Stimulated activated CD4-positive, alpha-beta T cell treated with anti-CD3 and anti-CD28 coated beads, Interleukin-4, amount 100 ng/mL, for 4 hours (primary cell): ENCODE measurements at places on chromosomes 13 and 19.

DNA sequence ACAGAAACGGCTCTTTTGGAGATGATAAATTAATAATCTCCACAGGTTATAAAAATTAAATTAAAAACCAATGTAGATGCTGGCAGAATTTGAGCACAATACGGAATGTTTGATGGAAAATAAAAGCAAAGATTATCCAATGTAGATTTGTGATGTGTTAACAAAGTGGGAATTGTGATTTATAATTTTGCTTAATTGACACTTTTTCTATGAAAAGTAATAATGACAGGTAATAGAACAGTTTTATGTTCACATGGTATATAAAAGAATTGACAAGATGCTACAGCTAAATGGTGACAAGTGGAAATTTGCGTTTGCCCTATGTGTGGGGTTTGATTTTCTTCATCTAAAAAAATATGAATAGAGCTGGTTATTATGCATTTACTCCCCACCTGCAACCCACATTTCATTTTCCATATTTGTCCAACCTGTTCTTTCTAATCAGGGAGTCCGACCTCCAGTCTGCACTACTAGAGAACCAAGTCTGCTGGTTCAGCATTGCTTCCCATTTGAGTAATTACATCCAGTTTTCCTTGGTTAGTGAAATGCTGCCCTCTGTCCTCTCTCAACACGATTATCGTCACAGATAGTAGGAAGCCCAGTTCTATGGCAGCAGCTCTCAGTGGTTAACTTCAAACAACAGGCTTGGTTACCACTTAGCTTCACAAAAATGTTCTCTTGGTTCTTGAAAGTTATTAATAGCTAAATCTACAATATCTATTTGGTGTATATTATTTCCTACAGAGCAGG lies 61.4 kb upstream of the SLITRK1 start:
- no peak for DNase-seq

DNA sequence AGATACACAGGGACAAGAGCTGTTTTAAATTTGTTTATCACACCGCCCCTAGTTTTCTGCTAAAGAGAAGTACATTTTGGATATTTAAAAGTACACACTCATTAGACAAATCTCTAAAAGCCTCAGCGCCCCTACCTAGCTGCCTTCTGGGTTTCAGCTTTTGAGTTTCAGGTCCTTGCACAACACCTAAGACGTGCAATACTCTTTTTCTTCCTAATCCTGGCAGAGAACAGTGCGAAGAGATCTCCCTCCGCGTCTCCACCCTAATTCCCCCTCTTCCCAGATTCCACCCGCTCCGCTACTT lies 421 bp upstream of the KLF5 start:
- DNase-seq, result no peak

DNA sequence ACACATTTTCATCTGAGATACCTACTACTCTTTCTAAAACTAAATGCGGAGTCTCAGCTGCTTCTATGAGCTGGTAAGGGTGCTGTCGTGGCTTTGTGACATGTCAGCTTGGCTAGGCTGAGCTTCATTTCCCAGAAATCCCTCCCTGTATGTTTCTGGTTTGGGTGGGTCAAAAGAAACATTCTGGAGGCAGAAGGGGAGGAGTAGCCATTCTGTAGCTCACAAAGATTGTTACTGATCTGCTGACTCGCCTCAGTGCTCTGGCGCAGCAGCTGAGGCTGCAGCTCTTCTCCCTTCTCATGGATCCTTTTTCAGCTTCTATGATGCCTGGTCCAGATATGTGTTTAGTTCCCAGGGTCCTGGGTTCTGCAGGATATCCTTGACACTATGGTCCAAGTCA lies 114.7 kb downstream of the RAP2A start:
- no peak for DNase-seq

DNA sequence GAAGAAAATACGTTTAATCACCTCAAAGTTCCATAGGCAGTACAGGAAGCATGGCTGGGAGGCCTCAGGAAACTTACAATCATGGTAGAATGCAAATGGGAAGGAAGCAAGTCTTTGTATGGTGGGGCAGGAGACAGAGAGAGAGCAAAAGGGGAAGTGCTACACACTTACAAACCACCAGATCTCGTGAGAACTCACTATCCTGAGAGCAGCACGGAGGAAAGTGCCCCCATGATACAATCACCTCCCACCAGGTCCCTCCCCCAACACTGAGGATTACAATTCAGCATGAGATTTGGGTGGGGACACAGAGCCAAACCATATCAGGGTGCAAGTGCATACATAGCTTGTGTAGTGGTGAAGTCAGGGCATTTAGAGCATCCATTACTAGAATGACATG lies 92.3 kb upstream of the ANKRD10 start:
- no peak for DNase-seq

DNA sequence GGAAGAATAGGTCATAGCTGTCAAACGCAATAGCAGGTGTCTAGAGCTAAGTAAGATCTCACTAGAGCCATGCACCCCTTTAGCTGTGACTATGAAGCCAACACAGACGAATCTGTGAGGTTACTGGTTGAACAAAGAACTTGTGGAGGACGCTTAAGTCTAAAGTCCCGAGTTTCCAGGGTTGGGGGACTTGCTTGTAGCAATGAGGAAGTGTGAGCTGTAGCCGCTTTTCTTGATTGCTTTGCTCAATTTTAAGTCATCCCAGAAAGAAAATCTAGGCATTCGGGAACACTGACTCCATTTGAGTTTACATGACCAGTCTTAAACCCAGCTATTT lies 1.6 kb downstream of the GPC5 start:
- DNase-seq, result no peak

GRCh38 chr19:41341669-41342490 lies 11.8 kb downstream of the TGFB1 start:
- no peak for DNase-seq

DNA sequence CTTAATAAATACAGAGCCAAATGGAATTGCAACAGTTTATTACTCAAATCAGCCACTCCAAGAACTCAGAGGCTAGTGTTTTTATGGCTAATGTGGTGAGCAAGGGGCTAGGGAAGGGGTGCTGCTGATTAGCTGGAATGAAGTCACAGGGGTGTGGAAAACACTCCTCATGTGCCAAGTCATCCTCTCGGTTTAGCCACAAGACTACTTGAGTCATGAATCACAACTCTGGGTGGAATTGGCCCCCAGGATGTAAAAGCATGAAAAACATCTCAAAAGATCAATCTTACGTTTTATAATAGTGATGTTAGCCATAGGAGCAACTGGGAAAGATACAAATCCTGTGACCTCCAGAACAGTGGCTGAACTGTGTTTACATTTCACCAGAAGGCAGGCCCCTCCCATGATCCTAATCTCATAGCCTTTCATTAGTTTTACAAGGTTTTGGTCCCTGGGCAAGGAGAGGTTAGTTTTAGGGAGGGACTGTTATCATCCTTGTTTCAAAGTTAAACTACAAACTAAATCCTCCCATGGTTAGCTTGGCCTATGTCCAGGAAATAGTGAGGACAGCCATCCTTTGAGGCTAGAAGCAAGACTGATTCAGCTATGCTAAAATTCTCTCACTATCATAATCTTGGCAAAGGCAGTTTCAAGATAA lies 2020.1 kb upstream of the PCDH20 start:
- DNase-seq, result no peak

DNA sequence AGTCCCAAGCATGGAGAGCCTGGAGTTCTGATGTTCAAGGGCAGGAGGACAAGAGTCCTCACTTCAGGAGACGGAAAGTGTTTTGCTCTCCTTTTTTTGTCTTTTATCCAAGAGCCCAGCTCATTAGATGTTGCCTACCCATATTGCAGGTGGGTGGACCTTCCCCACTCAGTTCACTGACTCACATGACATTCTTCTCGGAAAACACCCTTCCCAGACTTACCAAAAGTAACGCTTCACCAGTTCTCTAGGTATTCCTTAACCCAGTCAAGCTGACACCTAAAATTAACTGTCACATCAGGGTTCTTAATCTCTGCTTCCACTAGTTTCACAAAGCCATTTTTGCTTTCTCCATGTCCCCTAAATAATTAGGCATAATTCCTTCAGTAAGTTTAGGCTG lies 2215.4 kb upstream of the PCDH20 start:
- no peak for DNase-seq

- DNase-seq, result no peak
Observed at GRCh38 chr13:27621116-27621365, 651 bp upstream of the POLR1D start.

- no peak for DNase-seq
Observed at GRCh38 chr13:83879431-83880171, 2.7 kb downstream of the SLITRK1 start.

GRCh38 chr13:113528101-113528812 lies 37.7 kb upstream of the DCUN1D2 start:
- no peak for DNase-seq

DNA sequence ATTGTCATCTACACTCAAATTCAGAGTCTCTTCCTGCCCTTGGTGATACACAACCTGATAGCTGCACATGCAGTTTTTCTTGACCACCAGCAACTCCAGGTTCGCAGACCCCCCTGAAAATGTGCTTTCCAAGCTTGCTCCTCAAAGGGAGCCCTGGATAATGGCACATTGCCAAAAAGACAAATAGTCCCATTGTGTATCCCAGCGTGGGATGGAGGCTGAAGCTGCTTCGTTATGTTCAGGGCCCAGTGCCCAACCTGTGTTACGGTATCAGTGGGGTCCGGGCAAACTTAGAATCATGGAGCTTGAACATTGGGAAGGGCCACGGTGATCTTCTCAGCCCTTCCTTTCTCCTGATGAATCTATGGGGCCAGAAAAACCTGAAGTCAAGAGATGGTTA lies 173.0 kb downstream of the TEX29 start:
- DNase-seq, result no peak

DNA sequence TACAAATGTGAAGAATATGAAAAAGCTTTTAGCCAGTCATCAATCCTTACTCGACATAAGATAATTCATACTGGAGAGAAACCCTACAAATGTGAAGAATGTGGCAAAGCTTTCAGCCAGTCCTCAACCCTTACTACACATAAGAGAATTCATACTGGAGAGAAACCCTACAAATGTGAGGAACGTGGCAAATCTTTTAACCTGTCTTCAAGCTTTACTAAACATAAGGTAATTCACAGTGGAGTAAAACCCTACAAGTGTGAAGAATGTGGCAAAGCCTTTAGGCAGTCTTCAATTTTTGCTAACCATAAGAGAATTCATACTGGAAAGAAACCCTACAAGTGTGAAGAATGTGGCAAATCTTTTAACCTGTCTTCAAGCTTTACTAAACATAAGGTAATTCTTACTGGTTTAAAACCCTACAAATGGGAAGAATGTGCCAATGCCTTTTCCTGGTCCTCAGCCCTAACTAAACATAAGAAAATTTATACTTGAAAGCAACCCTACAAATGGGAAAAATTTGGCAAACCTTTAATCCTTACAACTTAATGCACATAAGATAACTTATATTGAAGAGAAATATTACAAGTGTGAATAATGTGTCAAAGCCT lies 74.1 kb upstream of the ZNF681 start:
- no peak for DNase-seq

GRCh38 chr13:32150794-32151193 lies 119.2 kb downstream of the FRY start:
- no peak for DNase-seq

- DNase-seq, result no peak
Observed at GRCh38 chr13:96797136-96797535, 197.1 kb downstream of the OXGR1 start.

DNA sequence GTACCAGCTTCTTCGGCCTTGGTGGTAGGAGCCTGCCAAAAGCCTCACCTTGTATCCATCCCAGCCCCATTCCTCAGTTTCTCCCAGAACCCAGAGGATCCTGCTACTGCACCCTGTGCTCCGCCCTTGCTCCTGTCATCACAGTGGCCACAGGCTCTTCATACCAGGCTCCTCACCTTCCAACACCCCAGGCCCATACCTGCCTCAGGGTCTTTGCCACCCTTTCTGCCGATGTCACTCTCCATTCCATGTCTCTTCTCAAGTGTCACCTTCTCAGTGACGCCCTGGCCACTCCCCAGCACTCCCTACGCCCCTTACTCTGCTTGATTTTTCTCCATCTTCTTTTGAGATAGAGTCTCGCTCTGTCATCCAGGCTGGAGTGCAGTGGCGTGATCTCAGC lies 2.0 kb upstream of the SRRM5 start:
- DNase-seq, result no peak

GRCh38 chr19:58554494-58555368 lies at the start of gene CHMP2A:
CHMP2A (minus strand) TSS chr19:58555105; CDS start chr19:58554212, 893 bp downstream.
- DNase-seq, result peak; percentile 98

DNA sequence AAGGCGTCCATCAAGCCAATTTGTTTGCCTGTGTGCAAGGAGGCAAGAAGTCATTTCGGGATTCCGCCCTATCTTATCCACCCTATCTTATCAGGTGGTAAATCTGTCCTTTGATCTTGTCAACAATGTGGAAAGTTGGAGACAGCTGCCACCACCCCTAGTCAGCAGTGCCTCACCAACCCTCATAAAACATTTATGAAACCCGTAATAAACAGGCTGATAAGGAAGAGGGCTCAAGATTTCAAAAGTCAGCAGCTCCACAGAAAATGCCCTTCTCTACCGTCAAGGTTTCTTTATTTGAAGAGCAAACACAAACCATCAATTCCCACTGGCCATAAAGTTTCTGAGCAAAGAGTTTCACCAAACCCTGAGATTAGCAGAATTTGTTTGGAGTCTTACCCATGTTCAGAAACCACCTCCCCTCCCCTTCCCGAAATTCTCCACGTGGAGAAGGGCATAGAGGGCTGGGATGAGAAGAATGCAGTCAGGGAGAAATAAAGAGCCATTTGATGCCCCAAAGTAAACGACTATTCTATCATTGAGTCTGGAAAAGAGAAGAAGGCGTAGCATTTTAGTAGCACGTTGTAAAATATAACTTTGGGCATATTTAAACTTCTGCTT lies 196.0 kb upstream of the GPR12 start:
- DNase-seq, result no peak

GRCh38 chr19:2524840-2525723 lies 49.2 kb downstream of the GADD45B start:
- DNase-seq, result no peak

DNA sequence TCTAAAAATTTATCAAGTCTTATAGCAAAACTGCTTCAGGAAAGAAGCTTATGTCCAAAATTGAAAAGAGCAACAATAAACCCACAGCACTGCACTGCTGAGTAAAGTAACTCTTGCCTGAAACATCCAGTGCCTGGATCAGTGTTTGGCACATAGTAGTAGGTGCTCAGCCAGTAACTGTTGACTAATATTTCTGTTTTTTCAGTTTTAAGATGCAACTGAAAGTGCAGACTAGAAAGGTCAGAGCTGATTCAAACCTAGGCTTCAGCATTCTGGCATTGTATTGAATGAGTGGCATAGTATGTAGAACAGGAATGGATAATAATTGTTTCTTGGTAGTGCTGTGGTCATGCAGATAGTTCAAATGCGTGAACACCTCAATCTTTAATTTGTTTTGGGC lies 67.6 kb downstream of the UBL3 start:
- DNase-seq, result no peak

- DNase-seq, result peak; percentile 6
Observed at GRCh38 chr19:56637976-56638555, 4.9 kb upstream of the SMIM17 start.

GRCh38 chr13:44393391-44393790 lies 19.8 kb downstream of the SERP2 start:
- no peak for DNase-seq

GRCh38 chr13:49836516-49836915 lies 44.0 kb upstream of the KPNA3 start:
- DNase-seq, result no peak
